ENCODE measurements at places on chromosomes 6 and 20.
A peak's percentile ranks its signal among the peaks of the same experiment; 100 is the strongest.

DNA sequence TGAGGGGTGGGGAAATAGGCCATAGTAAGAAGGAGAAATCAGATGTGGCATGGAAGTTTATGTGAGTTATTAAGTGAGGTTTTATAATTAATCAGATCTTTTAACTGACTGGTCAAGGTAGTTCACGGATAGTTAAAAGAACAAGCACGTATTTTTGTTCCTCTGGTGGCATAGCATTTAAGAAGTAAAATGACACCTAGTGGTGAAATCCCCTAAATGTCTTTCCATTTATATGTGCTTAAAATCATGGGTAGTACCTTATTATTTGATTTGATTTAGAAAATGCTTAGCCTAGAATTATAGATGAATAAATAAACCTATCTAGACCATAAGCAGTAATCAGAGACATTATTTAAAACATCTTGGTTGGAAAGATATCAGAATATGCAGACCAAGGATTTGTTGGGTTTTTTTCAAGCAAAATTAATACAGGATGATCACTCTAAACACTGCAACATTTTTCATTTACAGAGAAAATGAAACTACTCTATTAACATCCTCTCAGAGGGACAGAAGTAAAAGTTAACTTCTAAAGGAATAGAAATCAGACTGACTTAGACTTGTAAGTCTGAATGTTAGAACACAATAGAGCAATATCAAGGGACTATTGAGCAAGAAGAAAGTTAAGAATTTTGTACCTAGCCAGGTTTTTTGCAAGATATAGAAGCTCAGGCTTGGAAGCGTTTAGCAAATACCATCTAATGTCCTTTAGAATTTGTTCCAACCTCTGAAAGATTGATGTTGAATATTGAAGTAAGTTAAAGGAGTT, 81.1 kb downstream of the STXBP5 start:
- peak; percentile 50 for DNase-seq

- no peak for DNase-seq
Observed at GRCh38 chr20:19911810-19912382, 105.3 kb upstream of the NAA20 start.

DNA sequence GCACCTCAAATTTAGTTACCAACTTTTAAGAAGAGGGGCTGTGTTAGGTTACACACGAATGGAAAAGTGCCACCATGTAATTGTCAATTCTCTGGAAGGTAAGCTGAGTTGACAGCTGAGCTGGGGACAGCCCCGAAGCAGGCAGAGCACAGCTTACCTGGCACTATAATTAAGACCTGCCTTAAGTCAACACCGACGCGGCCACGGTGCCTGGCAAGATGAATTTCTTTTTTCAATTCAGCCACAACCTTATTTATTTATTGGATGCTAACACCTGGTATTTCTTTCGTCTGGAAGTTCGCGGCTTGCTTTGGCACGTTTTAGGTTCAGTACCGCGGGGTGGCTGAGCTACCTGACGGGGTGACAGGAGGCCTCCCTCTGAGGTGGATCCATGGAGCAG, 40.6 kb upstream of the NFATC2 start:
- DNase-seq: no peak

GRCh38 chr6:140462453-140463311, 1088.2 kb upstream of the CITED2 start:
- peak; percentile 83 for DNase-seq

GRCh38 chr6:38493931-38494547, 145.7 kb downstream of the BTBD9 start:
- peak; percentile 71 for DNase-seq

- peak; percentile 94 for DNase-seq
Observed at GRCh38 chr20:3781153-3781910, at the start of gene SPEF1. TSS of gene SPEF1 (minus strand) at chr20:3781448. CDS start at chr20:3781287, 161 bp downstream.

DNA sequence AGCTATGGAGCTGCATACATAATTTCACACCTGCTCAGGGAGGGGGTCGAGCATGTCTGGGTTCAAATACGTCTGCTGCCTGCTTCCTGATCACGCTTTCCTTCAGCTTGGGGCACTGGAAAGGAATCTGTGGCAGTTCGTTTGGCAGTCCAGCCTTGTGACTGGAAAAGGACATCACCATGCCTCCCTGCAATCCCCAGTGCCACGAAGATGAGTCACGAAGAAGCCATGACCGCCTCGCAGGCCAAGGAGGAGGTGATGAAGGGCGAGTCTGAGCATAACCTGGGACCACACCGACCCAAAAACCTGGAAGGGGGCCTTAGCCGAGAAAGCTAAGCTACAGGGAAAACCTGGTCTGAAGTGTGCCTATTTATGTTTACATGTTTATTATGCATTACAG, 13.1 kb downstream of the JAG1 start:
- no peak for DNase-seq

GRCh38 chr20:32181606-32182005, 25.9 kb downstream of the PLAGL2 start:
- no peak for DNase-seq

Data from cardiac muscle cell (in vitro differentiated cells and primary cell).